ENCODE measurements at places on chromosomes 2 and 18.

- DNase-seq, result no peak
Observed at GRCh38 chr2:195531754-195532153, 125.3 kb upstream of the SLC39A10 start.

- DNase-seq, result no peak
Observed at GRCh38 chr2:2302359-2302758, 28.7 kb downstream of the MYT1L start.

DNA sequence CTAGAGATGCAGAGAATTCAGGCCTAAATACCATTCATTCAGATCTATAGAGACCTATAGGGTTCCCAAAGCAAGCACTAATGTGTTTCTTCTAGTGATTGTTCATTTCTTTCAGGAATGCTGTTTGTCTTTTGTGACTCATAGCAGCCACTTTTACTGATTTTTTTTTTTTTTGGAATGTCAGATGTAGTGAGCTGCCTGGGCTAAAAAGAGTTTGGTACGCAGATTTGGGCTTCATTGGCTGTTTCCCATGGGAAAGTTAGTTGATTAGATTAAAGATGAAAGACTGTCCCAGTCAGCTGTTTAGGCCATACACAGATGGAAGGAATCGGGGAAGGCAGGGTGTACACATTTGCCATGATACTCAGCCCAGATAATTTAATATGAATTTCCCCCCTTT is 87.6 kb downstream of the CDC42EP3 start:
- no peak for DNase-seq

DNA sequence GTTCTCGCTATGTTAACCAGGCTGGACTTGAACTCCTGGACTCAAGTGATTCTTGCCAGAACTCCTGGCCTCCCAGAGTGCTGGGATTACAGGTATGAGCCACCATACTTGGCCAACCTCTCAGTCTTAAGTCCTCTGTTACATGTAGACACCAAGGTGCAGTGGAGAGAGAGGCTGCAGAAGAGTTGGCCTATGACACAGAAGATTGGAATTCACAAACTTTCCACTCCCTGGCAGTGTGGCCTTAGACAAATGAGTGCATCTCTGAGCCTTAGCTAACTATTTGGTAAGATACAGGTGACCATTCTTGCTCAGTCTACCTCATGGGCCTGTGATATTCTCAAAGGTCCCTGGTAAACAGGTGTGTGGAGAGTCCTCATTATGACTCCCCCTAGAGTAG is 159.7 kb downstream of the MYCN start:
- DNase-seq, result no peak

- no peak for DNase-seq
Observed at GRCh38 chr18:58270396-58270795, 226.4 kb downstream of the NEDD4L start.

DNA sequence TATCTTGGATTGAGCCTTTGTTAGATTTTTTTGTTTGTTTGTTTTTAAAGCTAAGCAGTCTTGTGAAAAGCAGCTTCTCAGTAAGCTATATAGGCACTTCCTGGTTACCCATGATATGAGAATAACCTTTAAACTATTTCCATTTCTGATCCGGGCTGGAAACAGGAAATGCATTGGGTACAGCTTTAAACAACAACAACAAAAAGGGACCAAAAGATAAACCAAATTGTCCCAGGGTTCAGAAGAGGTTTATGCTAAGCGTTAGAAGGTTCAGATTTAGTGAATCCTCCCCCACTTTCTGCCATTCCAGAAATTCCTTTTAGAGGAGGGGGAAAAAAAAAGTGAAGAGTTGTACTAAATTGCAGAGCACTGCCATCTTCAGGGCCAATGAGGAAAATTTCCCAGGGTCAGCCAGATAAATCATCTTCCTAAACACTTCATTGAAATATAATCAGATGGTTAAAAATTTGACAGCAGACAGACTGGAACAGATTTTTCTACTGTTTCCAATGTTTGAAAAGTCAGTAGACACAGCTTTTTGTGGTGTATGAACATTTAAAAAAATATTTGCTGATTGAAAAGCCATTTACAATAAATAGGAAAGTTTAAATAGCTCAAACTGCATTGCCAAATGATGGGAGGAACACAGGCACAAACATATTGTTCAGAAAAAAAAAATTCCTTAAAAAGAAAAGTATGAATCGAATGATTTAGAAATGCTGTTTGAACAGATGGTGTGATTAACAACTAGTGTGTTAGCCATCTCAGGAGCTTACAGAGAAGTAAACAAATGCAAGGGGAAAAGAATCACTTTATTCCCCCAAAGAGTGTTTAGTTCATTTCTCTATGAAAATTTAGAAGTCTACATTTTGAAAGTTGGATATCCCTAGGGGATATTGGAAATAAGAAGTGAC is 189.9 kb upstream of the TANK start:
- no peak for DNase-seq

DNA sequence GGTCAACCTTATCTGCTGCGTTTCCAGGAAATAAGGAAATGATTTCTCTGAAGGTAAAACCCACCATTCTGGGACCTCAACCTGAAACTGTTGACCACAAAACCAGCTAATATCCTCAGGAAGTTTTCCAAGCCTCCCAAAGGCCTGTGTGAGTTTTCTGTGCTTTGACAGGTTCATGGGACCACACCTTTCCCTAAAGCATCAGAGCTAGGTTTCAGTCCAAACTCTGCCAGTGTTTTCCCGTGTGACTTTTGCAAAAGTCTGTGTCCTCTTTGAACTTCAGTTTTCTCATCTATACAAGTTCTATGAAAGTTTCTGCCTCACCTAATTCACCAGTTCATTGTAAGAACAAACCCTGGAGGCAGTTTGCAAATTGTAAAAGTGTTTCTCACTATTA is 39.8 kb downstream of the VSNL1 start:
- no peak for DNase-seq

DNA sequence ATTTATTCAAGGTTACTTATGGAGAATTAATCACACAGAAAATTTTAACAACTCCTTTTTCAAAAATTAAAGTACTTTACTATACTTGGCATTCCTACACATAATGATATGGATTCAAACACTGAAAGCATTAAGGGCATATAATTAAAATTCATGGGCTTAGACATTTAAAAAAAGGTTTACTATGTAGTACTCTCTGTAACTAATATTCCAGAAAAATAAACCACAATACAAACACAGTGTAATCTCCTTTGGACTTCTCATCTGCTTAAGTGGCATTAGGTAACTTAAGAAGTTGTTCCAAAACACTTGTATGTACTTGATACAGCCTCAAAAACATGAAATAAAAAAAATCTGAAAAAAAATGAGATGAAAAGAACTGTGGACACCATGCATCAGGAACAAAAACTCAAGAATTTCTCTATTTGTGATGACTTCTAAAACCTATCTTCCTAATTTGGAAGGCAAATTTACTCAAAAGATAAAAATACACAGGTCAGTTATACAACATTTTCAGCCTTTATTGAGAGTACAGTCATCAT is 21.0 kb downstream of the C1D start:
- DNase-seq, result no peak

DNA sequence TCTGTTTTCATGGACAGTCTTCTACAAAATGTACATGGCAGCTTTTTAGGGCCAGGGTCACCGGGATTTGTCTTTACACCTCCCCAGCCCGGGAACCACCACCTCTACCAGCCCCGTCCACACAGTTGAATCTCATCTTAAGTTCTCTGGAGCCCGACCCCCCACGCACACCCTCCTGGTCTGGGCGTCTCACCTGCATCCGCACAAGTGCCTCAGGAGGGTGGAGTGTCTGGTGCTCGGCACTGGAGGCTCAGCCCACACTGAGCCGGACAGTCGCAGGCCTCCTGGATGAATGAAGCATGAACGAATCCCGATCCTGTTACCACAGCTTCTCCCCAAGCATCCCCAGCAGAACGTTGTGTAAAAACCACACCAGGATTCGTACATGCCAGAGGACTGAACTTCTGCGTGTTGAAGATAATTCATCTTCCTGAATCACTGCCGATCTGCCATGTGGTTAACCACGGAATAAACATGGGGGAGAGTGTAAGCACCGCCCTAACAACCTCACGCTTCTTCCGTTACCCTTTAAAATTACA is 162.0 kb downstream of the RTP5 start:
- peak; percentile 49 for DNase-seq

GRCh38 chr2:128282246-128282975 is 36.3 kb downstream of the HS6ST1 start:
- no peak for DNase-seq

- DNase-seq, result no peak
Observed at GRCh38 chr2:150379166-150379565, 108.3 kb downstream of the RND3 start.

- DNase-seq, result no peak
Observed at GRCh38 chr2:125979886-125980285, 676.1 kb upstream of the GYPC start.

GRCh38 chr2:165277860-165278656 is 38.8 kb downstream of the SCN2A start:
- DNase-seq, result no peak

DNA sequence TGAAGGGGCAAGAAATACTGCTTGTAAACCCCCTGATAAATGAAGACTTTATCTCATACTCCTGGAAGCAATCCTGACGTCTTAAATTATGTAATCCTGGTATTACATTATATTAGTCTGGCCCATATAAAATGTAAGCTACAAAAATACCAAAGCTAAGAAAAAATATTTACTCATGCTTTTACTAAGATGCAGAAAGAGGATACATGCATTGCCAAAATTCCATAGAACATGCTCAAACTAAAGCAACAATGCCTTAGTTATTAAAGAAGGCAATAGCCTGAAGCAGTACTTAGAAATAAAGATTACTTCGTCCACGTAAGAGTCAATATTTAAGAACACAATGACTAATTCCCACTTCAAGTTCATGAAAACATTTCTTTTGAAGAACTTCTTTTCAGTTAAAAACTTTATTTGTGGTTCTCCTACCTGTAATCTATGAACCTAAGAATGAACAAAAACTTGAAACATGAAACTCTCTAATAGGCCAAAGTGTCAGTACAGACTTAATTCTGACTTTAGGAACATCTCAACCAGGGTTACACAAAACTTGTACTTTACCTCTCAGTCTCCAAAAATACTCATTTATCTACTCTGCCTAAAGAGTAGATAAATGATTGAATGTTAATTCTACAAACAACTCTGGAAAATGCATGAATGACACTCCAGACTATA is 117.3 kb downstream of the THADA start:
- no peak for DNase-seq
